ENCODE measurements at places on chromosomes 5 and 9.

- DNase-seq: no peak
These were observed 200.3 kb downstream of the TLE1 start for GRCh38 chr9:81489046-81489445.

GRCh38 chr9:133099726-133100505 lies 21.1 kb downstream of the RALGDS start:
- no peak for DNase-seq

- DNase-seq: no peak
These were observed 99.5 kb downstream of the PRDM9 start for GRCh38 chr5:23606927-23607326.

DNA sequence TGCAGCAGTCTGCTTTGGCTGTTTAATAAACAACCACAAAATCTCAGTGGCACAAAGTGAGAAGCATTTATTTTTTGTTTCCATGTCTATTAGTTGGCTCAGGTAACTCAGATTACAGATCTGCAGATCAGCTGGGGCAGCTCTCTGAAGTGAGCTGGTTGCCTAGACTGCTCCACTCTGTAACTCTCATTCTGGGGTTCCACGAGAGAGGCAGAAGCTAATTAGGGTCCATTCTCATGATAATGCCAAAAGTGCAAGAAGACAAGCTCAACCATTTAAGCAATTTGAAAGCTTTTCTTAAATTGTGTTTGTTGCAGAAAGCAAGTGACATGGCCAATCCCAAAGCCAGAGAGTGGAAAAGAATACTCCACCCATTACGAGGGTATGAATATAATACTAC lies 13.2 kb downstream of the MEIKIN start:
- DNase-seq: no peak

DNA sequence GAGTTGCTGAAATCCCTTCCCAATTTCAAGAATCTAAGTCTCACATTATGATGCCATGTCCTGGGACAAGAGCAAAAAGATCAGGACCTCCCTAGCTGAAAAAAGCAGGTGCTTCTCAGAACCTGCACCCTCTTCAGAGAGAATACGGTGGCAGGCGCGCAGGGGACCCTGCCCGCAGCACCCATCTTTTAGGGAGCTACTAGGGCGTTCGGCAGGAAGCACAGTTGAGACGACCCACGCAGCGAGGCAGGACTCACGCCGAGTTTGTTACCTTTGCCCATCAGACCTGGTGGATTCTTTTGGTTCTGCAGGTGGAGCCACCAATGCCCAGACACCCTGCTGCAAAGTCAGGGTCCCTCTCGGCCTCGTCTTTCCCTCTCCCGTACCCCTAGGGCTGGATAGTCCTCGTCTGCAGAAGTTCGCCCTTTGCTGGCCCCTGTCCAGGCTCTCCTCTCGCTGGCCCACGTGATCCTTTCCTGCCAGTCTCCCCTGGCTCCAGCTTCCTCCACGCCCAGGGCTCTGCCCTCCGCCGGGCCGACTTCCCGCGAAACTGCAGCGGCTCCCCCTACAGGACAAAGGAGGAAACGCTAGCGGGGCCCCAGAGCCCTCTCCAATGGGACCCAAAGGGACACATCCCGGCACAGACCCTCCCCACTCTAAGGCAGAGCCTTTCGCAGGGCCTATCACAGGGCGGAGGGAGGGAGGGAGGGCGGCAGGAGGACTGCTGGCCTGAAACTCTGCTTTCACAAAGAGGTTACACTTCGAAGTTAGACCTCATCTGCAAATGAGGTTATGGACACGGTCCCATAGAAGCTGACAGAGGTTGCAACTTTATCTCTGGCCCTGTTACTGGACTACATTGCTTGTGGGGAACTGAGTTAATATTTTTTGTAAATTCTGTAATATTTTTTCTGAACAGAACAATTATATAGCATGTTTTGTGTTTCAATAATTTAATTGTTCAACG lies 28.8 kb downstream of the TMEM174 start:
- DNase-seq: peak; percentile 57

DNA sequence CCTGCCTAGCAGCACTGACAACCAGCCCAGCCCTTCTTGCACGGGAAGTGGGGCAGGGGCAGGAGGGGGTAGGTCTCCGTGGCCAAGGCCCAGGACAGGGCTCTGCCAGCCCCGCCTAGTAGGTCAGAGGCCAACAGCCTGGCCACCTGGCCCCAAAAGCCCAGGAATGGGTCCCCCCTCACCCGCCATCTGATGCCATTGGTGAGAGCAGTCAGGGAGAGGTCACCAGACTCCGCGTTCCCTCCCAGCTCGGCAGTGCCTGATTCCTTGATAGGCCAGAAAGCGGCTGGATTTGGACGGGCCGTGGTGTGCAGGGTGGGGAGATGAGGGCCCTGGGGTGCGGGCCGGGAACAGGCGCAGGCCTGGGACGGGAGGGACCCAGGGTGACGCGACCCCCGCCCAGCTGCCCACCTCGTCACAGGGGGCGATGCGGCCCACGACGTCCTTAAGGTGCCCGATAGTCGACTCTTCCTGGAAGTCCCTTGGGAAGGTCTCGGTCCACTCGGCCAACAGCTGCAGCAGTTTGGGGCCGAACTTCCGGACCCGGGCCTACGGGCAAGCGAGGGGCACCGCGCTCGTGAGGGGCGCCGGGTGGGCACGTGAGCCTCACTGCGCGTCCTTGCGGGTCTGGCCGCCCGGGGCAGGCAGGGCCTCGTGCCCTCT lies 64.5 kb upstream of the RNF130 start:
- DNase-seq: no peak

DNA sequence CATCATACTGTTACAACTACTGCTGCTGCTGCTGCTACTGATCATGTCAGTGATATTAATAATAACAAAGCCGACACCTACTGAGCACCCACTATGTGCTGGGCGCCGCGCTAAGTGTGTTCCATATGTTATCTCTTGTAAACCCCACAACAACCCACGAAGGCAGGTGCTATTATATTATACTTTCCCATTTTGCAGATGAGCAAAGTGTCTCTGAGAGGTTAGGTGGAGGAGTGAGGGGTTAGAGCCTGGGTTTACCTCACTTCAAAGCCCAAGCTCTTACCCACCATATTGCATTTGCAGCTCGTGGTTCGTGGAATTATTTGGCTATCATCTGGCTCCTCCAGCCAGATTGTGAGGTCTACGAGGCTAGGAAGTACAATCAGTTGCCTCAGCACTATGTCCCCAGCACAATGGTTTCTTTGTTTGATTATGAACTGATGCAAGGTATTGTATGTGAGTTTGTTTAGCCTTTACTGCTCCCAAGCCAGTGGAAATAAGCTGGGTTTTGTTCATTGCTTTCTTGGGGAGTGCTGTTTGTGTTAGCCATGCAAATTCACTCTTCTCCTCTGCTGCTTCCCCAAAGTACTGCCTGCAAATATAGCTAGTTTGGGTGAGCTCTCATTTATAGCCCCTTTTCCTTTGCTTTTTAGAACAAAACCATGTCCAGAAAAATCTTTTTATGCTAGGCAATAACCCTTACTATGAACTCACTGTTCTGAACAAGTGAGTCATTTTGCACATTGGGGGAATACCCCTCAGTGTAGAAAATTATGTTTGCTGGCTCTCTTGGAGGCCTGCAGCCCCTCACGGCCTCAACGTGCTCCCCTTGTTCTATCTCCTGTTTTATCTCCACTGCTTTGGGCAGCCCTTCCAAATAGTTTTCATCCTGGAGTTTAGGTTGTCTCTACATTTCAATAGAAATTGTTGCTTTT lies 47.9 kb downstream of the ALG2 start:
- no peak for DNase-seq

GRCh38 chr5:150208187-150209098 lies 18.6 kb downstream of the SLC6A7 start:
- no peak for DNase-seq

DNA sequence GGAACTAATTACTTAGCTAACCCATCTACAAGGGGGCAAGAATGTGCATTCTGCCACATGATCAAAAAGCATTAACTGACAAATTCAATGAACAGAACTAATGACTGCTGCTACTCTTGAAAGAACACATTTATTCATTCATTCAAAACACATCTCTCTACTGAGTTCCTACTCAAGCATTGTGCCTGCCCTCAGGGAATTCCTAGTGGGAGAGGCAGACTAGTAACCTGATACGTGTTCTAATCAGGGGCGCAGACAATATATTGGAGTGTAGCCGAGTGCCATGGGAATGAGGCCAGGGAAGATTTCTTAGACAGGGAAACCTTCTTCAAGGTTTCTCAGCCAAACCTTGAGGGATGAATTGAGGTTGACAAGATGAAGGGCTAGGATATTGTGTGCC lies 56.7 kb upstream of the PAPPA start:
- no peak for DNase-seq

- DNase-seq: no peak
These were observed 11.8 kb upstream of the SLC9A3 start for GRCh38 chr5:535846-536698.

DNA sequence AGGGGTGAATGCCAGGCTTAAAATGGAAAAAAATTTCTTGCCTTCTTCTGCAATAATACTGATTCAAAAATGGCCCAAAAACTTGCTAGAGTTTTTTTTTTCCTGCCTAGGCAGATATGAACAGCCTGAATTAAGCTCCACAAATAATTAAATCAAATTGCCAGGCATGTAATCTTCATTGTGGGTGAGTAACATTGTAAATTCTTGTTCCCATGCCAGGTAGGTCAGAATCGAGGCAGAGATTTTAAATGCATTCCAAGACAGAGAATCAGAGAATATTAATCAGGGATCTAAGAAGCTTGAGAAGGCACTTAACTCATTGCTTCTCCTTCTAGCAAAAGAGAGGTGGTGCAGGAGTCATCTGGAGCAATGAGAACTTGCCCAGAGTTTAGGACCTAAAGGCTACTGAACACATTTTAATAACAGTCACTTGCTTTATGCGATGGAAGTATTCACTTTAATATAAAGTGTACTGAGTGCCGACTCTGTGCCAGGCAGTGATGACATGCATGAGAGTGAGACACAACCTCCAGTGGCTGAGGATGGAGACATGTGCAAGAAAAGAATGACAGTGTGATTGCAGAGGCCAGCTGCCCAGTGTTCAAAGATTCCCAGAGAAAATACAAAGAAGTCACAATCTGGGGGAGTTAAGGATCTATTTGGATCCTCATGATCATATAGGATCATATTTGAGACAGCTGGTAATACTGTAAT lies 102.3 kb downstream of the APBA1 start:
- DNase-seq: no peak

GRCh38 chr9:93958819-93959682 lies 3.9 kb upstream of the BARX1 start:
- no peak for DNase-seq

DNA sequence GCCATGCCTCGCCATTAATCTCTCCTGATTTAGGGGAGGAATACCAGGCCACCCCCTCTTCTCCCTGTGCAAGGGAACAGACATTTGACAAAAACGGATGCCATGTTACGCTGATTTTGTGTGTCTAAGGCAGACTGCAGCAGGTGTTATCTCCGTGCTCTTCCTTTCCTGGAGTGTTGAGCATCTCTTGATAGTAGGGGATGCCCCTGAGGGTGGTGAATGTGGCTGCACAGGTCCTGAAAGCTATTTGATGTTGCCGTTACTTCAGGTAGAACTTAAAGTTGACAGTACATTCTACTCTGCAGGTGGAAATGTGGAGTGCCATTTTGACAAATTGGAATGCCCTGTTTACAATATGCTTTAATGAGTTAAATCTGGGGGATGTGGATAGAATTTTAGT lies 21.5 kb downstream of the TENT4A start:
- no peak for DNase-seq

DNA sequence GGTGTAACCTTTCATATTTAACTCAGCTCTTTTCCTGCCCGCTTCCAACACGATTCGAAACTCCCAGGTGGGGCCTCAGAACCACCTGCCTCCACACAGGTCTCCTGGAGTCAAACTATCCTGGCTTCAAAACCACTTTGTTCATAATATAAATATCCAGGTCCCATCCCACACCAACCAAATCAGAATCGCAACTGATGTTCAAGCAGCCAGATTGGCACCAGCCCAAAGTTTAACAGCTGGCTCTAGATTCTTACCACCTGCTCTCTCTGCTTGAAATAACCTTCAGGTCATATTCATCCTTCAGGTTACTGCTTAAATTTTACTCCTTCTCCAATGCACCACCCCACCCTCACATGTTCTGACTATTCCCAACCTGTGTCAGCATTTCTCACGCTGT lies 231.4 kb upstream of the TRPM3 start:
- DNase-seq: no peak

- DNase-seq: peak; percentile 36
These were observed 101.7 kb upstream of the TLX3 start for GRCh38 chr5:171207256-171207847.

- DNase-seq: no peak
These were observed 597.8 kb upstream of the CLINT1 start for GRCh38 chr5:158456756-158457155.

GRCh38 chr5:45383985-45384384 lies 312.2 kb downstream of the HCN1 start:
- no peak for DNase-seq

DNA sequence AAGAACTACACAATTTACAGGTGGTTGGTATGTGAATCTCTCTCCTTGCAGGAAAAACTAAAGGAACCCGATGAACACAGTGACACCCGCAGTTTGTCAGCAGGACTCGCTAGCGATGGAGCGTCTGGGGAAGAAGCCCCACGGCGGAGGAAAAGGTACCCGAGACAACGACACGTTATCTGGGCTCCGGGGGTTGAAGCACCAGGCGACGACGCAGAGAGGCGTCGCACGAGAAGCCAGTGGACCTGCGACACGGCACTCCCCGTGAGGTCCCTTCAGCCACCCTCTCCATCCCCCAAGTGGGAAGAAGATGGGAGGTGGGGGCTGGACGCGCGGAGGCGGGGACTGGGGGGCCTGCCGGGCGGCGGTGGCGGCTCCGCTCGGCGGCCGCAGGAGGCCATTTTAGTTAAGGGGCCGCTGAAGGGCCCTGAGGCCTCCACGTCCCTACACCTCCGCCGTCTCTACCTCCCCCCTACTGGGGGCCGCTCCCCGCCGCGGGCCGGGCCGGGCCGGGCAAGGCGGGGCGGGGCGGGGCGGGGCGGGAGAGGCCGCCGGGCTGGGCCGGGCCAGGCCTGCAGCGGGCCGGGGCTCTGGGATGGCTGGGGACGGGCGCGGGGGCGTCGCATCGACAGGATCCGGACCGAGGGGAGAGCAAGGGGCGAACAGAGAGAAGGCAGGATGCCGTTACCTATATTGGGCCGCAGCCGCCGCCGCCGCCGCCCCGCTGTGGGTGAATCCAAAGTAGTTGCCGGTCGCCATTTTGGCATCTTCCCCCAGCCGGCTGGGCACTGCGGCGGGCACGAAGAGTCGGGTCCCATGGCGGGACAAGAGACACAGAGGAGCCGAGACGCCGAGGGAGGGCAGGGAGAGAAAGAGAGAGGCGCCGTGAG lies 754 bp downstream of the ZFR start:
- DNase-seq: peak; percentile 48

DNA sequence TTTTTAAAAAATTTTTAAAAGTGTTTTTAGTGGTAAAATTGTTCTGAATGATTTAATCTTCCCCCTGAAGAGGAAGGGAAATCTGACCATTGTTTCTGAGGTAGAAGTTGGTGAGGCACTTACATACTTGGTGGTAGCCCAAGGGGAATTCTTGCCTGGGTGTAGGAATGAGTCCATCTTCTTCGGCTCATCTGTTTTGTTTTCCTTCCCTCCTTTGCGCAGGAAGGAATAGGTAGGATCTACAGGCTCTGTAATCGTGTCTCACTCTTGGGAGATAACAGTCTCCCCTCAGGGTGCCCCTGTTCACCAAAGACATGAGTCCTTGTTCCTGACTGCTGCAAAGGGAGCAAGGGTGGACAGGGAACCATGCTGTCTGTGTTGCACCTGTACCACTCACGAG lies 138.1 kb downstream of the HSPA4 start:
- no peak for DNase-seq

Data from right renal pelvis (tissue), 4 donors.